NCI-H774 (cell line): ENCODE measurements at places on chromosomes 1 and 21.
A peak's percentile ranks its signal among the peaks of the same experiment; 100 is the strongest.

DNA sequence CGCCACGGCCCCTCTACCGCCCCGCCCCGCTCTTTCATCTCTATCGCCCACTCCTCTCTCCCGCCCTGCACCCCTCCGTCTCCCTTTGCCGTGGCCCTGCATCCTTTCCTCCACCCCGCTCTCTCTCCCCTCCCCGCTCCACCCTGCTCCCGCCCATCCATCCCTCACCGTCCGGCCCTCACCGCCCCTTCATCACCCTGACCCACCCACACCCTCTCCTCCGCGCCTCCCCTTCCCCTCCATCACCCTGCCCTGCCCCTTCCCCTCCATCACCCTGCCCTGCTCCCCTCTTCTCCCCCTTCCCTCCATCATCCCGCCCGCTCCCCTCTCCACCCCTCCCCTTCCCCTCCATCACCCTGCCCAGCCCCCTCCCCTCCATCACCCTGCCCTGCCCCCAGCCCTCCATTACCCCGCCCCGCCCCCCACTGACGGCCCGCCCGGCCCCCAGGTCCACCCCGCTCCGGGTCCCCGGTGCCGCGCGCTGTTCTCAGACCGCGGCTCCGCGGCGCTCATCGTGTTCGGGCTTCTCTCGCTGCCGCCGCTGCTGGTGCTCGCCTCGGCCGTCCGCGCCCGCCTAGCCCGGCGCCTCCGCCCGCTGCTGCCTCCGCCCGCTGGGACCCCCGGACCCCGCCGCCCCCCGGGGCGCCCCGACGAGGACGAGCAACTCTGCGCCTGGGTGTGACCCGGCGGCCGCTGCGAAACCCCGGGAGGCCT, 6.2 kb upstream of the ANKRD65 start:
- DNase-seq, result no peak

- DNase-seq, result no peak
These were observed 184.0 kb downstream of the CDC7 start for GRCh38 chr1:91684481-91685196.

- no peak for DNase-seq
These were observed 16.1 kb downstream of the ADORA1 start for GRCh38 chr1:203143641-203144040.

- no peak for DNase-seq
These were observed 29.8 kb upstream of the RC3H1 start for GRCh38 chr1:174051956-174052355.

DNA sequence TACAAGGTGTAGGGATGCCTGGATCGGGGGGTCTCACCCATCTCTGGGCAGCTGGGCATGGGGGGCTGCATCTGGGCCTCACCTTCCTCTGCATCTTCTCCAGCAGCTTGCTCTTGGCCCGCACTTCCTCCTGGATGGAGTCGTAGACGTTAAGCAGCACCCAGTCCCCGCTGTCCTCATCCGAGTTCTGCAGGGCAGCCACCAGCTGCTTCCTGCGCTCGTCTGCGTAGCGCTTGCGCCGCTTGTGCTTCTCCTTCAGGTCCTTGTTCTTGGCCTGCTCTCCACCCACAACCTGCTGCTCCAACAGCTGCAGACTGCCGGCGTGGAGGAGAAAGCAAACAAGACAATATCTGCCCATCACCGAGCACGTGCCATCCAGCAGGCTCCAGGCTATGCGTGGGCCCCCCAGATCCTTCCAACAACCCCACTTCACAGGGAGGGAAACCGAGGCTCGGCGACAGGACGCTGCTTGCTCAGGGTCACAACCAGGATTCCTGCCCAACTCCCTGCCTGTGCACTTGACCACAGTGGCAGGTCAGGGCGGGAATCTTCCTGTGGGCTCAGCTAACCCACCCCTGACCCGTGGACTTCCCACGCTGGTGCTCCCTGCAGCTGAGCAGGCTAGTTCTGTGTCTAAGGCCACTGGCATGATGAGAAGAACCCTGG, 21.5 kb upstream of the DDOST start:
- no peak for DNase-seq

- no peak for DNase-seq
These were observed 23.1 kb downstream of the USP25 start for GRCh38 chr21:15752763-15753407.

GRCh38 chr1:25042331-25043227, 112.5 kb upstream of the RUNX3 start:
- no peak for DNase-seq

GRCh38 chr1:44802306-44803061, 2.3 kb downstream of the PLK3 start:
- DNase-seq, result no peak

- no peak for DNase-seq
These were observed 26.9 kb upstream of the EPB41 start for GRCh38 chr1:28887419-28887834.

DNA sequence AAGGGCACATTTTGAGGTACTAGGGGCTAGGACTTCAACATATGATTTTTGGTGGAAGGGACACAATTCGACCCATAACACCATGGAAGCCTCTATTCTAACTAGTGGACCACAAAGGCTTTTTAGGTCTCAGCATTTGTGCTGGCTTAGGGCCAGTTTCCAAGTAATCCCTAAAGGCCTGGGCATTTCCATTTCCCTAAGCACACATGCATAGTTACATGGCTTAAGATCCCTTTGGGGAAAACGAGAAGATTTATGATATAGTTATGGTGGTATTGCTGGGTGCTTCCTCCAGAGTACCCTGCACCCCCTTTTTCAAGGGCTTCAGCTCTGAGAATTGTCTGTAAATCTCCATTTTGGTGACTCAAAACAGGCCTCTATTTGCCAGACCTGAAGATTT, 28.2 kb upstream of the TMEM54 start:
- no peak for DNase-seq

DNA sequence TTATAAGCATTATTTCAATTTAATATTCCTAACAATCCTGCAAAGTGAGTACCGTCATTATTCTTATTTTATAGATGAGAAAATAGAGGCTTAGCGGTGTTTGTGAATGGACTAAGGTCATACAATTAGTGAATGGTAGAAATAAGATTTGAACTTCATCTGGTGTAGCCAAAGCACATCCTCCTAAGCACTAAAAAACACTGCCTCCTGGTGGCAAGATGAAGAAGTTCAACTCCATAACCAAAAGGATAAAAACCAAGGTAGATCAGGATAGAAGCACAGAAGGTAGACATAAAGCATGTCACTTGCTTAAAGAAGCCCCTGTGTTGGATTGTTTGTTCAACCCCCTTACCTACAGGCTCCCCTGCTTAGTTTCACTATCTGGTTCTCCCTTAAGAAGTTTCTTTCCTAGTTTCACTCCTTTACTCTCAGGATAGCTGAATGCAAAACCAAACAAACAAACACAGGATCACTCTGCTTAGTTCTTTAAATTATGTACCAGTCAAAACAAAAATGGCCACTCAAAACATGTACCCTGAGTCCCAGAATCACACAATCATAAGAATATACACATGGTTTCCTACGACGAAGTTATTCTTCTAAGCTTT, 12.7 kb upstream of the AIM2 start:
- DNase-seq, result no peak

DNA sequence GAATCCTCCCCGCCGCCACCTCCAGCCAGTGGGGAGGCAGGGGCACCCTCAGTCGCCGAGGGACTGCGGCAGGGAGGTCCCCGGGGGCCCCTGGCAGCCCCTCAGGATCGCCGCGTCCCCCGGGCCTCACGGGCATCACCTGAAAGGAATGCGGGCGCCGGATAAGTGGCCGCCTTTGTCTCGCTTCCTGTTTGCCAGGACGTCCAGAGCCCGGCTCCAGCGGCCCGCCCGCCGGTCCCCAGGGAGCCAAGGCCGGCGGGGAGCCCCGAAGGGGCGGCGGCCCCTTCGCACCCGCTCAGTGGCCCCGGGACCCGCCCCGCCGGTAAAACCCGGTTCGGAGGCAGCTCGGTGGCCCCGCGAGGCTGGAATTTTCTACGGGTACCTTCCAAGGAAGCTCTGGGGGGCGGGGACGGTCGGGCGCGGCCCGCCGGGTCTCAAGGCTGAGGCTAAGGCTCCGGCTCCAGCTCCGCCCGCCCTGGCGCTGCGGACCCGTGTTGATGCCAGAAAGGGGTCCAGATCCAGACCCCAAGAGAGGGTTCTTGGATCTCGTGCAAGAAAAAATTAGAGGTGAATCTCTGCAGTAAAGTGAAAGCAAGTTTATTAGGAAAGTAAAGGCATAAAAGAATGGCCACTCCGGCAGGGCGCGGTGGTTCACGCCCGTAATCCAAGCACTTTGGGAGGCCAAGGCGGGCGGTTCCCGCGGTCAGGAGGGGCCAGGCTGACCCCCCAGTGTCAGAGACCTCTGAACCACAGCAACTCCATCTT, 12.6 kb downstream of the TINAGL1 start:
- no peak for DNase-seq

DNA sequence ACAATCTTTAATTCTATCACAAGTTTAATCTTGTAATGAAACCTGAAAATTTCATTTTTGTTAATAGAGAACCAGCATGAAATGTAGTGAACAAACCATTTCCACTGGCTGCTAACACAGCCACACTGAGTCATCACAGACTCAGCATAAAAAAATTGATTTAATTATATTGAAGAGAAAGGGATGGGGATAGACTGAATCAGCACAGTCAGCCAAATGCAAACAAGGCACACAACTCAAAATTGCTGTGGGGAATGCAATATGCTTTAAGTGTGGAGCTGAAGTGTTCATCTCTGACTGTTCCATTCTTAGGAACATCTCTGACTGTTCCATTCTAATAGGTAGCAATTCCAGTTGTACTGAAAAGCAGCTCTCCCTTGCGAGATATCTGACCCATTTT, 299.8 kb downstream of the MRPL39 start:
- no peak for DNase-seq

GRCh38 chr21:45255381-45256020, 32.2 kb downstream of the POFUT2 start:
- DNase-seq, result peak; percentile 32

DNA sequence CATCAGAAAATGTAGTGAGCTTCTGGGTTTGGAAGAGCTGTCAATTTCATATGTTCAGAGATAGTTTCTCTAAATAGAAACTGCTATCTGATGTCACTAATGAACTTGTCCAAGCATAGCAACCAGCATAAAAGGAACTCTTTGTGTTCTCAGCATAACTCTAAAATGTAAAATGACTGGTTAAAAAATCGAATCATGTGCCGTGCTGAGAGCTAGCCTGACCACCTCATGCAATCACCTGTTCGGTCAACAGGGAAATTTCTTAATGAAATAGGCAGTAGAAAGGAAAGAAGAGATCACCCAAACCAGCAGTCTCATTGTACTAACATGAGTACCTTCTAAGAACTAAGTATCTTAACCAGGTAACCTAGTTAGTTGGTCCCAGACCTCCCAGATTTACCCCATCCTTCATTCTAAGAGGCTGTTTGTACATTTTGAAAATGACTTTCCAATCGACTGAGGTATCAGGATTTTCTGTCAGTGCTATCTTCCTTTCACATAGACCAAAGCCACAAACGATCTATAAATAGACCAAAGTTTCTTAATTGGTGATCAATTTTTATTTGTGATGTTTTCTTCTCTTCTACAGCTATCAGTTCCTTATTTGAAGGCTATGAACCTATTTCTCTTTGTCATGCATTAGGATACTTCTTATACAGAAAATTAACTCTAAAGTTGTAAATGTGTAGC, 147.3 kb downstream of the TLR5 start:
- DNase-seq, result no peak

DNA sequence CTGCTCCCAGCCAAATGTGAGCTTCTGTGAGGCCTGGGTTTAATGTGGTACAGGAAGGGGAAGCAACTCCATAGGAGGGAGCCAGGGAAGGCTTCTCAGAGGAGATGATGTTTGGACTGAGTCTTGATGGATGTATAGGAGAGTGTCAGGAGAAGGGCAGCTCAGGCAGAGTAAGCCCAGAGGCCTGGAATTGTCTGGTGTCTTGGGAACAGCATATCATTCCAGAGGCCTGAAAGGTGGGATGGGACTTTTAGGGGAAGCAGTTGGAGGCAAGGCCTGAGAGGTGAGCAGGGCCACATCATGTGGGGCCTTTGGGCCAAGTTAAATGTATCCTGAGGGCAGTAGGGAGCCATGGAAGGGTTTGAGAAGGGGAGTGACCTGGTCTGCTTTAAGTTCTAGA, 148.6 kb upstream of the WNT4 start:
- no peak for DNase-seq

GRCh38 chr1:203776636-203777035, 11.7 kb downstream of the LAX1 start:
- no peak for DNase-seq

DNA sequence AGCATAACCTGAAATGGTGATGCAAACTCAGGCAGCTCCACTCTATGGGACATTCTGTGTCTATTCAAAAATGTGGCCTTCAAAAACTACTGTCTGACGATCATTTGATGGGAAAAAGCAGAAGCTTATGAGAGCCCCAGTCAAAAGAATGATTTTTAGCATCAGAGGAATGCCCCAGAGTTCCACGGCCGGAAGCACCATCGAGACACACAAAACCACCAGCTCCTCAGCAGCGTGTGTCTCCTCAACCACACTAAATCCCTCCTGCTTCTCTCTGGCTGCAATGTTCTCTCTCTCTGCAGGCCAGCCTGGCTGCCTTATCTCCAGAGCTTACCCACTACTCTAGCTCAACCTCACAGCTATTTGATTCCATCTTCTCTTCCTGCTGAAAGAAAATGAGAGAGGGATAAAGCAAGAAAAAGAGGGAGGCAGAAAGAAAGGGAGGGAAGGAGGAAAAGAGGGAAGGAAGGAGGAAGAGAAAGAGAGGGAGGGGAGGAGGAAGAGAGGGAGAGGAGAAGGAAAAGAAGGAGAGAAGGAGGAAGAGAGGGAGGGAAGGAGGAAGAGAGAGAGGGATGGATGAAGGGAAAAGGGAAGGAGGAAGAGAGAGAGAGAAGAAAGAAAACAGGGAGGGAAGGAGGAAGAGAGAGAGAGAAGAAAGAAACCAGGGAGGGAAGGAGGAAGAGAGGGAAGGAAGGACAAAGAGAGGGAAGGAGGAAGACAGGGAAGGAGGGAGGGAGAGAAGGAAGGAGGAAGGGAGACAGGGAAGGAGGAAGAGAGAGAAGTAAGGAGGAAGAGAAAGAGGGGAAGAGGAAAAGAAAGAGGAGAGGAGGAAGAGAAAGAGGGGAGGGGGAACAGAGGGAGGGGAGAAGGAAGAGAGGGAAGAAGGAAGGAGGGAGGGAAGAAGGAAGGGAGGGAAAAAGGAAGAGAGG, 33.5 kb upstream of the LAPTM5 start:
- DNase-seq, result no peak

GRCh38 chr1:36384542-36385409, 948 bp downstream of the STK40 start:
- DNase-seq, result peak; percentile 75

- no peak for DNase-seq
These were observed 164.4 kb upstream of the ZRANB2 start for GRCh38 chr1:71245246-71245645.

DNA sequence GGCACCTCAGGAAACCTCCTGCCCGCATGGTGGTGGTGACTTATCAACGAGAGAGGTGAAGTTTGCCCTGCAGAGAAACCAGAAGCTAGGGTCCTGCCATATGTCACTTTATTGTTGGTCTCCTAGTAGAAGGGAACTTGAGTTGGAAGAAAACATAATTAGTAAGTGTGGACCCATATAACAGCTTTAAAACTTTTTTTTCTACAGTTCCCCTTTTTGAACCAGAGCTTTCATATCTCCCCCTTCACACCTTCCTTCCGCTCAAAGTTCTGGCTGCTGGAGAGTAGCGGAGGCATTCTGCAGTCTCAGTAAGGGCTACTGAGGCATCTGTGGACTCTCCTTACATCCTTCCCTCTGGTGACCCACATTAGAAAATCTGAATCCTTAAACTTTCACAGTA, 48.9 kb downstream of the PHC2 start:
- DNase-seq, result no peak
